ENCODE measurements at places on chromosomes 5 and 9.
A peak's percentile ranks its signal among the peaks of the same experiment; 100 is the strongest.

DNA sequence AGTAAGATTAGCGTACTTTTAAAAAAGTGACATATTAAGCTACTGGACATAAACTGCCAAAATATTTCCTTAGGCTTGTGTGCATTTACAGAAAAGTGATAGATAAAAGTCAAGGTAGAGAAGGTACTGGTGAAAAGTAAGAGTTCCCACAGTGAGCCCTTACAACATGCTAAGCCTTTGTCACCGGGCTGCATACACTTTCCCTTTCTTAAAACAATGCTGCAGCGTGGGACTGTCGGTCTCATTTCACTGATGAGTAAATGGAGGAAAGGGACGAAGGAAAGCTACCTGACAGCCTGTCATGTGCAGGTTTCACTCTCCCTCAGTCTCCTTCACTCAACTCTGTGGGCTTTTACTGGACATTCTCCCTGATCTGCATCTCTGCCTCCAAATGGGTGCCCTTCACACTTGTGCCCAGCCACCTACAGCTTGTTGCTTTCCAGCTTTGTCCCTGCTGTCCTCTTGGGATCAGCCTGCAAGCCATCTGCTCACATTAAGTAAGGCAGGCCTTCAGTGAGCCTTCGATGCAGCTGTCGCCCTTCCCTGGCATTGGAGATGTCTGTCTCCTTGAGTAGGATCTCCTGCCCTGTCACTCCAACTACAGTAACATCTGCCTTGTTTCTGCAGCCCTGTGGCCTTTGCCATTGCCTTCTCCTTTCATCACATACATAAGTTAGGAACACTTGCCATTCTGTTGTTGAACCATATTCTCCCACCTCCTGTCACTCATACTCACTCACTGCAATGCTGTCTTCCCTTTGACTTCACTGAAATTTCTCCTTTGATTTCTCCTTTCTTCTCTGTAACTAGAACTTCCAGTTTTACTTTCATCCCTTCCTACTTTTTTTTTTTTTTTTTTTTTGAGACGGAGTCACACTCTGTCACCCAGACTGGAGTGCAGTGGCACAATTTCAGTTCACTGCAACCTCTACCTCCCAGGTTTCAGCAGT is 9.3 kb upstream of the ROPN1L start:
- no peak for DNase-seq

- no peak for DNase-seq
Measured at GRCh38 chr9:130938652-130939404, at the start of gene FIBCD1. FIBCD1 (minus strand) TSS chr9:130939247; CDS start chr9:130938607, 640 bp downstream.

- DNase-seq: no peak
Measured at GRCh38 chr9:129569502-129570449, 51.1 kb downstream of the C9orf50 start.

- no peak for DNase-seq
Measured at GRCh38 chr5:67969631-67970030, 245.9 kb upstream of the PIK3R1 start.

DNA sequence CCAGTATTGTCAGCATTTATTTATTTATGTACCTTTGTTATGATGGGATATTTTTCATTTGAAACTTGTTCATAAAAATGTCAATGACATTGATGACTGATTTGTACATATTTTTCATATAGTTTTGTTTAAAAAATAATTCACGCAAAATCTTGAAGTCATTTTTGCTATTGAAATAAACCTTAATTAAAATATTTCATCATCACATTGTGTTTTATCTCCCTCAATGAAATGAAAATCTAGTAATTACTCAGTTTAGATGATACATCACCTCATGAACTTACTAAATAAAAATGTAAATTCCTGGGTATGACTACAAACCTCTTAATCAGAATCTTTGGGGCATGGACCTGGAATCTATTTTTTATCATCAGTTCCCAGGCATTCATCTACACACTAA is 89.6 kb downstream of the OSMR start:
- DNase-seq: no peak

- no peak for DNase-seq
Measured at GRCh38 chr5:151498395-151499155, 51.2 kb downstream of the SLC36A1 start.

DNA sequence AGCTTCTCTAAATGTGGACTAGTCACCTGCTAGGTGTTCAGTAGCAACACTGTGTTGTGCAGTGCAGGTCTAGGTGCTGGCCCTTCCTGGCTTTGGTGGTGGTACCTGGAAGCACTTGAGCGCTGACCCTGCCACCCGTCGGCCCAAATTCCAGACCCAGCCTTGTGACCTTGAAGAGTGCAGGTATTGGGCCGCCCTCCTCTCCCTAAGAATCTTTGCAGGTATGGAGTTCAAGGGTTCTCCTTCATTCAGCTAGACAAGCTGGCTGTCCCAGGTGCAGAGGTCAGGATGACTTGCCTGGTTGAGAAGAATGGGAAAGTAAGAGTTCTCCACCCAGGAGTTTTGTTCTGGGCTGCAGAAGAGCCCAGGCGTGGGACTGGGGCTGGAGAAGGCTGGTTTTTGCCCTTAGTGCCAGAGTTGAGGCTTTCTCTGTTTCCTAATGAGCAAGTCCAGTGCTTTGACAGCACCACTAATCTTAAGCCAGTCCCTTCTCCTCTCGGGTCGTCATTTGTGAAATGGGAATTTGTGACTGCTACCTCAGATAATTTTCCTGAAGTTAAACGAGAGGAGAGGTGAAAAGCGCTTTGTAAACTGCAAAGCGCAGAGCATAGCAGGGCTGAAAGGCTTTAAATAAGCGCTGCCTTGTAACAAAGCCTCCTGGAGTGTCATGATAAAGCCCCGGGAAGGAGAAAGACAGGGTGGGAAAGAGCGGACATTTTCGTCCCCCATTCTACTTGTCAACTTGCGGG is 4.0 kb downstream of the FOXE1 start:
- no peak for DNase-seq

GRCh38 chr9:23774266-23774665 is 51.8 kb downstream of the ELAVL2 start:
- DNase-seq: no peak

DNA sequence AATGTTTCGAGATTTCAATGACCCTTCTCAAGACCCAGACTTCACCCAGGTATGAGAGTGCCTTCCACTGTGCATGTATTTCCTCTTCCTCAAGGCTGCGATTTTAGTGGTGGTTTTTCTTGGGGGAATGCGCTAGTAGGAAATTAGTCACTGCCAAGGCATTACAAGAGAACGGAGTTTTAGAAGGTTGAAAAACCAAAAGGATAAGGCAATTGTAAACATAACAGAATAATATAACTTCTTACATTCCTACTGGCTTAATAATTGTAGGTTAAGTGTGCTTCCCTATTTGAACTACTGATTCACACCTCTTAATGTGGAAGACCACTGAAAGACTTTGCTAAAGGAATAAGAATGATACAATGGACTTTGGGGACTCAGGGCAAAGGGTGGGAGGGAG is 38.9 kb downstream of the ACO1 start:
- DNase-seq: no peak

DNA sequence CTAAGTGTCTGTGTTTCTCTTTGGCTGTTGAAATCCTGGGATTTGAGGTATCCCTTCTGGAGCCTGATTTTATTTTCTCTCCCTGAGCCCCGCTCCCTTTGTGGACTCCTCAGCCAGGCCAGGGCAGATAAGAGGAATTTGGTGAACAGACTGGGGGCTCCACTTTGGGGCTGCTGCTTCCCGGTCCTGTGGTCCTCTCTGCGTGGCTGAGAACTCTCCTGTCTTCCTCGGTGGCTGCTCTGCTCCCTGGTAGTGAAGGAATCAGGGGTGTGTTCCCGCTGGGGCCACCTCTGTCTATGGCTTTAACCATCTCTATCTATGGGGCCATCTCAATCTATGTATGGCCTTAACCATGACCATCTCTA is 71.7 kb upstream of the SH3PXD2B start:
- no peak for DNase-seq

GRCh38 chr9:92048924-92049625 is 66.1 kb downstream of the SPTLC1 start:
- no peak for DNase-seq

DNA sequence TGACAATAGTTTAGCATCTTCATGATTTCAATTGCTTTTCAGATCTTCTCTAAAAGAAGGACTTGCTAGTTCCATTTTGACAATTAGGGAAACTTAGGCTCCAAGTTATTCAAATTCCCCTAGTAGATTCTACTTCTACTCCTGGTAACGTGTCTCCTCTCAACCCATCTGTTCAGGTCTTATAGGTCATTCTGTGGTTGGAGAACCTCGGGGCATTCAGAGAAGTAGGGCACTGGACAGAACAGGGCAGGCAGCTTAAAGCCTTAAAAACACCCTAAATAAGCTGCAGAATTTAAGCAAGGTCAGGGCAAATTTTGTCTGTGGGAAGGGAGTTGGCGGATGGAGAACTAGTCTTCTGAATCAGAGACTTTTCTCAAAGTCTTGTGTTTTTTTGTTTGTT is 132.4 kb downstream of the TMEM174 start:
- DNase-seq: no peak

DNA sequence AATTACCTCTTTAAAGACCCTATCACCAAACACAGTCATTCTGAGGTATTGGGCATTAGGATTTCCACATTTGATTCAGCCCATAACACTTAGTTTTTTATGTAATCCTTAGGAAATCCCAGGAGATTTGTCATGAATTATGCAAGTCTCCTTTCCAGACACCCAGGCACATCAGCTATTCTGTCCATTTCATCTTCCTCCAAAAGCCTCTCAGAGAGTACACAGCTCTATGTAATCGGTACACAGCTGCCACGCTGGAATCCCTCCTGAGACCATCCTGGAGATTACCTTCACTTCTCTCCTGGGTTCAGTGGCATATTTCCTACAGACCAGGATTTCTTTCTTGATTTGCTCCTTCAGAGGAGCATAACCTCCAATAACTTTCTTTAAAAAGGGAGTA is 2309.8 kb upstream of the WWC1 start:
- no peak for DNase-seq

DNA sequence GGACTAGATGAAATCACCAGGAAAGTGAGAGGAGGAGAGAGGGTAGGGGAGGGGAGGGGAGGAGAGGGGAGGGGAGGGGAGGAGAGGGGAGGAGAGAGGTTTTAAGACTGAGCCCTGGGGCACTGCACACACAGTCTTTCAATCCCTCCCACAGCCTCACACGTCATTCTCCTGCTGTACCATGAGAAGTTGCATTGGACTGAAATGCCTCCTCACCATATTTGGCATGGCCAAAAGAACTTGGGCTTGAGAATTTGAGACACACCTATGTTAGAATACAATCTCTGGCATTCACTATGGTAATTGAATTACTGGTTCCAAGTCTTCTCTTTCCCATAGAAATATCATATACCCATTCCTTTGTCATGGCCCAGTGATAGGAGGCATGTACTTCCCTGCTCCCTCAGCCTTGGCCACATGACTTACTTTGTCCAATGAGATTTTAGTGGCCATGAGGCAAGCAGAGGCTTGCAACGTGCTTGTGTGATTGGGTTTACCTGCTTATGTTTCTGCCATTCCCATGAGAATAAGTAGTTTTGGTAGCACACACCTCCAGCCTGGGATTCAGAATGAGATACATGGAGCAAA is 133.3 kb upstream of the SMARCA2 start:
- no peak for DNase-seq

GRCh38 chr5:132421462-132421861 is 52.0 kb downstream of the SLC22A5 start:
- no peak for DNase-seq

DNA sequence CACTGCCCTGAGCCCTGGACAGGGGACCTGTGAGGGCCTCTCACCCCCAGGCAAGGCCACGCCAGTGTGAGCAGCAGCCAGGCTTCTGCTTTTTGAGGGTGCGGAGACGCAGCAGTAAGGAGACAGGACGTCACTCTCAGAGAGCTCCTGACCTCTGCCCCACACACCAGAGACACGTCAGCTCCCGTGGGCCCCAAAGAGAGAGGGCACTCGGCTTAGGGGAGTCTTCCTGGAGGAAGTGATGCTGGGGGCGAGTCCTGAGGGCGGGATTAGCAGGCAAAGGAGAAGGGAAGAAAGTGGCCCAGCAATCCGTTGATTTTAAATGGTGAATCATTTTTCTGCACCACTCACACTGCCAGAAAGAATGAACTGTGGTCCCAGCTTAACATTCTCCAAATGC is 24.0 kb upstream of the SLC9A3 start:
- DNase-seq: no peak

GRCh38 chr5:61966997-61967396 is 339.0 kb upstream of the KIF2A start:
- no peak for DNase-seq

DNA sequence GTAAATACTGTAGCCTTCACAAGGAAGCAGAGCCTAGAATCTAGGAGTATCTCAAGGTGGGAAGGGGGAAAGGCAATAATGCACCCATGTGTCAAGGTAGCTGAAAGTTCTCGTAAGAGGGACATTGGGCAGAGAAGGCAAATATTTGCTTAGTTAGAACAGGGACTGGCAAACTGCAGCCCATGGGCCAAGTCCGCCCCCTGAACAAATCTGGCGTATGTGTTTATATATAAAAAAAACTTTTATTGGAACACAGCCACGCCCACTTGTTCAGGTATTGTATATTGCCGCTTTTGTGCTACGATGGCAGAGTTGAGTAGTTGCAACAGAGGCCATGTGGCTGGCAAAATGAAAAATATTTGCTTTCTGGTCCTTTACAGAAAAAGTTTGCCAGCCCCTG is 16.1 kb downstream of the KCNN2 start:
- DNase-seq: no peak

DNA sequence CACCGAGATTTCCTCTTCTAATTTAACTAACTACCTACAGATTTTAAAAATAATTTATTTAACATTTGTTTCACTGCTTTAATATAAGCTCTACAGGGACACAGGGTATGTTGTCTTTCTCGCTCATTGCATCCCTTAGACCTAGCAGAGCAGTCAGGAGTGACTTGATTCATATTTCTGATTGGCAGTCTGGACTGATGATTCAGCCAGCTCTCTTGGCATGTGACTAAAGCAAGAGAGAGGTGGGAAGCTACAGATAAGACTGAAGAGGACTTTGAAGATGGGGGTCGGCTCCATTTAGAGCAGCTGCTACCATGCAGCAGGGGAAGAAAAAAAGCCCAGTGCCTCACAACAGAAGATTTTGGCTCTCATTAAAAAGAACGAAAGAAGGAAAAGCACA is 173.4 kb upstream of the STK32A start:
- no peak for DNase-seq

DNA sequence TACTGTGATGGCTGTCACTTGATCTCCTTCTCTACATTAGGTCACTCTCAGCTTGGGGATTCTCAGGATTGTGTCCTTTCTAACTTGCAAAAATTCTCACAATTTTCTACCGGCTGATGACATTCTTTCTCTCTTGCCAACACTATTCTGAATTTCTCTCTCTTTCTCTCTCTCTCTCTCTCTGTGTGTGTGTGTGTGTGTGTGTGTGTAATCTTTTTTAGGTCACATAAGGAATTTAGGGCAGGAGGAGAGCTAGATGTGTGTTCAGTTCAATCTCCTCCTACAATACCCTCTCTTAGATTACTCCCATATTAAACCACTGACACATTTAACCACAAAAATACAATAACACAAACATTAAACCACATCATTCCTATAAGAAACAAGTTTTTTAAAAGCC is 242.3 kb upstream of the NREP start:
- DNase-seq: no peak

GRCh38 chr9:126521551-126521950 is 92.2 kb upstream of the LMX1B start:
- no peak for DNase-seq

GRCh38 chr5:170342153-170342725 is 44.7 kb upstream of the LCP2 start:
- DNase-seq: no peak

- DNase-seq: peak; percentile 56
Measured at GRCh38 chr9:136438548-136439480, 831 bp downstream of the INPP5E start.
